ENCODE measurements at places on chromosomes 4 and X.

- DNase-seq, result no peak
Measured at GRCh38 chr4:188783606-188784160, 644.4 kb downstream of the TRIML1 start.

GRCh38 chr4:121801715-121802075, 572 bp downstream of the EXOSC9 start:
- no peak for DNase-seq

DNA sequence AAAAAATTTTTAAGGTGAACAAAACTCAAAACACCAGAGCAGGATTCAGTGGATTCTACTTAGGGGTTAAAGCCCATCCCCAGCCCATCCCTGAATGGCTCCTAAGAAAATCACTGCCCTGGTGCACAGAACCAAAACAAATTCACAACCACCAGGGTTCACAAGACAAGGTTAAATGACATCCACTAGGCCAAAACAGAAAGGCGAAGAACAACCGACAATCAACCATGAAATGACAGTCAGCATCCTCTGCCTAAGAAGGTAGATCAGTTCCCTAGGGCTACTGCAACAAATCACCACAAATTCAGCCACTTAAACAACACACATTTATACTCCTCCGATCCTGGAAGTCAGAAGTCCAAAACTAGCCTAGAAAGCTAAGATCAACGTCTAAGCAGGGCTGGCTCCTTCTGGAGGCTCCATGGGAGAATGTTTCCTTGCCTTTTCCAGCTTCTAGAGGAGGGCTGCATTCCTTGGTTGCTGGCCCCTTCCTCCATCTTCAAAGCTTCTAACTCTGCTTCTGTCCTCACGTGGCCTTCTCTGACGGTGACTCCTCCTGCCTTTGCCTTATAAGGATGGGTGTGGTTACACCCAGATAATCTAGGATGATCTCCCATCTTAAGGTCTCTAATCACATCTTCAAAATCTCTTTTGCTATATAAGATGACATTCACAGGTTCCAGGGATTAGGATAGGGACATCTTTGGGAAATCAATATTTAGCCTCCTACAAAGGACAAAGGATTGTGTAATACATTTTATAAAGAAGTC, 1.8 kb downstream of the CCNQ start:
- no peak for DNase-seq

DNA sequence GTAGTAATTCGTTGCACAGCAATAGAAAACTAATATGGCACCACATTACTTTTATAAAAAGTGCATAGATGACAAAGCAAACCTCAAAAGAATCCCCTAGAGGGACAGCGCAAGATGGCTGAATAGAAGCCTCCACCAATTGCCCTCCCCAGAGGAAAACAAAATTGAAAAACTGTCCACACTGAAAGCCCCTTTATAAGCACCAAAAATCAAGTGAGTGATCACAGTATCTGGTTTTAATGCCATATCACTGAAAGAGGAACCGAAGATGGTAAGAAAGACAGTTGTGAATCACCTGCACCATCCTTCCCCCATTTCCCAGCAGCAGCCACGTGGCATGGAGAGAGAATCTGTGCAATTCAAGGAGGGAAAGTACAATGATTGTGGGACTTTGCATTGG, 522.2 kb downstream of the GLUD2 start:
- DNase-seq, result no peak

DNA sequence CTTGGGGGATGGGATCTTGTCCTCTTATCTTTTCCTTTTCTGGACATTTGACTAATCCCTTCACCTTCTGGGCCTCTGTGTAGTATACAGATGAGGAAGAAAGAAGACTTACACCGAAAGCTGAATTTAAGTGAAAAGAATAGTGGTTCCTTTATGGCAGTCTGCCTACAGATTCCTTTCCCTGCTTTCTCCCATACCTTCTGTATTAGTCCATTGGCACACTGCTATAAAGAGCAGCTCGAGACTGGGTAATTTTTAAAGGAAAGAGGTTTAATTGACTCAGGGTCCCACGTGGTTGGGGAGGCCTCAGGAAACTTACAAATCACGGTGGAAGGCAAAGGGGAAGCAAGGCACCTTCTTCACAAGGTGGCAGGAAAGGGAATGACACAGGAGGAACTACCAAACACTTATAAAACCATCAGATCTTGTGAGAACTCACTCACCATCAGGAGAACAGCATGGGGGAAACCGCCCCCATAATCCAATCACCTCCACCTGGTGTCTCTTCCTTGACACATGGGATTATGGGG, 34.0 kb upstream of the CD38 start:
- DNase-seq, result no peak

- DNase-seq, result peak; percentile 41
Measured at GRCh38 chrX:40573763-40574162, 7.0 kb upstream of the ATP6AP2 start.

- DNase-seq, result no peak
Measured at GRCh38 chrX:153933748-153934147, 1.1 kb downstream of the NAA10 start.

GRCh38 chr4:166308647-166309046, 435.6 kb downstream of the TLL1 start:
- DNase-seq, result no peak

GRCh38 chr4:26584725-26585124, 841 bp downstream of the TBC1D19 start:
- DNase-seq, result no peak

- DNase-seq, result peak; percentile 50
Measured at GRCh38 chrX:49754233-49754857, 58.6 kb upstream of the PAGE1 start.

DNA sequence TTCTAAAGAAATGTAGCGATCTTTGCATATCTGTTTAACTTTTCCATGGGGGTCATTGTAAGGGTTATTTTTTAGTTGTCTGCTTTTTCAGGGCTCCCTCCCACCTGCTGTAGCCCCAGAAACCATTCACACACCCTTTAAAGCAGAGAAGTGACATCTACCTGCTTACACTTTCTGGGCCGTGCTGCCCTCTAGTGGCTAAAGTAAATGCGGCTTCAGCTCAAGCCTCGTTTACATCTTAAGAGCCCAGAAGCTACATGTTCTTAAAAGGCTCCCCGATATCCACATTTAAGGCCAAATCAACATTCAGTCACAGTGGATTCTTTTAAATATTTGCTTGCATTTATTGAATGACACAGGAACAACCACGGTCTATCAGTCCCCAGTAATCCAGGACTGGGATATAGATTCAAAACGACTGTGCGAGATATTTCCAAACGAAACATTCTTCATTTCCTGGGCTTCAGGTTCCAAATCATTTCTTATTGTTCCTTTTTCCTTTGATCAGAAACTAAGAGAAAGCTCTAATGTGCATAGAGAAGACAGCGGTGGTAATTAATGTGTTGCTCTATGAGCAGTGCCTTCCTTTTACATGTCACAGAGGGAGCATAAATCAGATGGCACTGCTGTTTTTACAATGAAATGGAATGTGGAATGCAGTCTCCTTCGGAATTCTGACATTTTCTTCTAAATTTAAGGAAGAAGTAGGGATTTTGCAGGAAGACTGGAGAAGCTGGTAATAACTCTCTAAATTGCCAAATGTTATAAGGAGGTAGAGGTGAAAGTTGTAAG, 119.9 kb downstream of the RASGEF1B start:
- peak; percentile 70 for DNase-seq

DNA sequence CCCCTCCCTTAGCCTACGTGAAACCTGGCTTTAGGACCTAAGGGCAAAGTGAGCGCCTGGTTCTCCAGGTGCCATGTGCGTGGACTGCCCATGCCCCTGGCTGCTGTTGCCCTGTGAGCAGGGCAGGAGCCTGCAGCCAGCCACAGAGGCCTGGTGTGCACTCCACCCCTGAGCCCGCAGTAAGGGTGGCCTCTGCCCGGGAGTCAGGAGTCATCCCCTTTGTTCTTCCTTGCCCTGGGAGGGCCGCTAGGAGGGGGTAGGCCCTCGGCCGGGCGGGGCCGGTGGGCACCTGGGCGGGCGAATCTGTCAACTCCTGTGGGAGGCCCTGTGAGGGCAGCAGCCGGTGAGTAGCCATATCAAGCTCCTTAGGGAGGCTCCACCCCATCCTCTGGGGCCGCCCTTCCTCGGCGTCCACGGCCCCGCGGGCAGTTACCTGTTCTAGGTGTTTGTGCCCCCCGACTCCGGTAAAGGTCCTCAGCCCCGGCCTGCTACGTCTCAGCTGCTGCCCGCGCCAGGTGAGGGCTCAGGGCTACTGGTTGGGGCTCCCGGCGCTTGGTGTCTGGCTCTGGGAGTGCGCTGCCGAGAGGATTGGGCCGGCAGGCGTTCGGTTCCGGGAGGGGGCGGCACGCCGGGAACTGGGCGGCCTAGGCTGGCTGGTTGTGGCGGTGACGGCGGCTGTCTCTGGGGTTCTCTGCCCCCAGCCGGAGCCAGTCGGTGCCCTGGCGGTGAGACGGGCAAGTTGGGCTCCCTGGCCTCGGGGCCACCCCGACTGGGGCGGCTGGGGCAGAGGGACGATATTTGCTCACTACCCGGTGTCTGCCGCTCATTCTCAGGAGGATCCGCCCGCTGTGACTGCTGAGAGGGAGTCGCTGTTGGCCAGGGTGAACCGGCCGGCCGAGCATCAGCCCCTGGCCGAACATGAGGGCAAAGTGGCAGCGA, 1060.2 kb downstream of the TECRL start:
- no peak for DNase-seq

DNA sequence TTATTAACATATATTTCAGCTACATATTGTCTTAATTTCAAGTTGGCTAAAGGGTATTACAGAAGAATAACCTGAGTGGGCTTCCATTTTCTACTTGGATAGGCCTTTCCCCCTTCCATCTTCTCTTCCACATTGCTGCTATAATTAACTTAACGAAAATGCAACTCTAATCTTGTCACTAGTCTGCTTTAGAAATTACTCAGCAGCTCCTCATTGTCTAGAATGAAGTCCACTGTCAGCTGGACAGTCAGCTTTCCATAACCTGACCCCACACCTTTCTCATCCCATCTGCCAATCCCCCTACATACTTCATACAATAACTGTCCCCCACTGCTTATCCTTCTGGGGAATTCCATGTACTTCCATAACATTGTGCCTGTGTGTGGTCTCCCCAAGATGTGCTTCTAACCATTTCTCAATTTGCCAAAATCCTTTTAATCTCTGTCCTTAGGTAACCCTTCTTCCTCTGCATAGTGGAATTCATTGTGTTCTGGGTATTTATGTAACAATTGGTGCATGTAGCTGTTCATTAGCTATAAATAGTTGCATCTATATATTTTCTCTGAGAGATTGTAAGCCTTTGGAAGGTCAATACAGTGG, 4.8 kb downstream of the MND1 start:
- no peak for DNase-seq

GRCh38 chr4:140116442-140117104, 37.4 kb downstream of the MAML3 start:
- no peak for DNase-seq

DNA sequence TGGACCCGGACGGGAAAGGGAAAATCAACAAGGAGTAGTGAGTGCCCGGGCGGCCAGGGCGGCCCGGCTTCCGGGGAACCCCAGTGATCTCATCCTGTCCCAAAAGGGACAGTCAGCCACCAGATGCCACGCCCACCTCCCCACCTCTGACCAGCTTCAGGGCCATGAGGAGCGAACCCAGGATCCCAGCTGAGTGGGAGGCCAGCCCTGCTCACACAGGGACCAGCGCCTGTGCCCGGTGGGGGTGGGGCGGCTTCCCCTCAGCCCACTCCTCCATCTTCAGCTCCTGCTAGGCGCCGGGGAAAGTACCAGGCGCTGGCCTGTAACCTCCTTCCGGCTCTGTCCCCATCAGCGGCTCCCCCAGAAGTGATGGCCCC, 6.2 kb downstream of the MYL5 start:
- DNase-seq, result no peak

DNA sequence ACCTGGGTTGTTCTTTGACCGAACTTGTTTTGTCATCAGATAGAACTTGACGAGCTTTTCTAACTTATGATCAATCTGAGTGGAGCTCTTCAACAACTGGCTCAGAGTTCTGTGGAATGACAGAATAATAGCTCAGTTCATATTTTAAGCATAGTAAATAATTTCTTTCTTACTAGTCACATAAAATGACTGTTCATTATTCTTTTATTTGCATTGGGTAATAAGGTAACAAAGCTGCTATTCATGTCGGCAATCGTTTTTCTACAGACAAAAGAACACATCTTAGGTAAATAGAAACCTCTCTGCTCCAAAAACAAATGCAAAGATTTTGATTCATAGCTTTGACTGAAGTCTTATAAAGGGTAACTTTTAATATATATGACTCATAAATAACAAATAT, 57.3 kb upstream of the CXCL8 start:
- DNase-seq, result no peak

GRCh38 chrX:3476973-3477372, 130.5 kb upstream of the MXRA5 start:
- DNase-seq, result no peak

DNA sequence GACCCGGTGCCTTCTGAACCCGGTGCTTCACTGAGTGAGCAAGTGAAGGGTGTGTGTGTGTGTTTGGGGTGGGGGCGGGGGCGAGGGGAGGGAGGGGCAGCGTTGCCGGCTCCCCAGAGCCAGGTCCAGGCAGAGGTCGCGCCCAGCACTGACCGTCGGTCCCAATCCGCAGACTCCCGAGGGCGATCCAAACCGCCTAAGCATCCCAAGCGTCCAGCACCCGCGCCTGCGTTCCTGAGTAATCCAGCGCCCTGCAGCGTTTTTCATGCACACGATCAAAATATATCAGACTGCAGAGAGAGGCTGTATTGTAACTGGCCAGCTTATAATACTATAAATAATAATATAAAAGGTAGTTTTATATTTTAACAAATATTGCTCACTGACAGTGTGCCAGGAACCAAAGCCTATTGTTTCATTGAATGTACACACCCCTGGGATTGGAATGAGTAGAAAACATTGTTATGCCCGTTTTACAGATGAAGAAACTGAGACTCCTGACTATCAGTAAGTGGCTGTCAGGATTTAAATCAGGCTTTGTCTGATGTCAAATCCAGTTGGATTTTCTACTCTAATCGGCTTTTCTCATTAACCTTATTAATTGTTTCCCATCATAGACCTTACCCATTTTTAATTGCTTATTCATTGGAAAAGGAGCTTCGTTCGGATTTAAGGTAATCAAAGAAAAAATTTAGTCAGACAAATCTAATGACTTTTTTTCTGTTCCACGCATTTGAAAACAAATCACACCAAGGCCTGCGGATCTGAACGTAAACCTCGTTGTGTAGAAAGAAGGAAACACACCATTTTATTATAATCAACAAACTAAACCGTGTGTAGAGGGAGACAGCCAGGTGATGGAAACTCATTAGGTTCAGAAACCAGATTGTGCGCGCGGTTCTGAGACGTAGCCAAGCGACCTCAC, 4.0 kb upstream of the NKX3-2 start:
- no peak for DNase-seq

GRCh38 chr4:47784222-47784621, 53.6 kb downstream of the CORIN start:
- no peak for DNase-seq

DNA sequence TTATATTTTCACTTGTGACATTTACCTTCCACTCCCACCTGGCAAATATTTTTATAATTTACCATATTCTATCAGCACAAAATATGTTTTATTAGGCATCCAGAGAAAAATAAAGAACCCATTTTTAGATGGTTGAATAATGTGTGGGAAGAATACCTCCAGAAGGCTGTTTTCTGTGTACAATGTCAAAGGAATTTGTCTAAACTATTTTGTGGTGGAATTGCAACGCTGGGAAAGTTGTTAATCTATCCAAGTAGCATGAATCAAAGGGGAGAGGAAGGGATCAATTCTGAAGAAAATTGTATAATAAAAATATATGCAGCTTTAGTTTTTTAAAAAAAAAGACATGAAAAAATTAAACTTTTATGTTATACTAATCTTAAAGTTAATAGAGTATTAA, 706.5 kb downstream of the FSTL5 start:
- no peak for DNase-seq
